Kidney (tissue), 22 donors: ENCODE measurements at places on chromosomes 5 and 9. TPM values are rescaled to one million over a fixed set of nuclear protein-coding genes. Genes with fewer than 3 reads are reported as not detected.

NTNG2 gene
- 2.2 TPM for total RNA-seq

PLAC8L1 gene
- not detected for total RNA-seq

CCL28 gene
- 22.8 TPM for total RNA-seq

DNA sequence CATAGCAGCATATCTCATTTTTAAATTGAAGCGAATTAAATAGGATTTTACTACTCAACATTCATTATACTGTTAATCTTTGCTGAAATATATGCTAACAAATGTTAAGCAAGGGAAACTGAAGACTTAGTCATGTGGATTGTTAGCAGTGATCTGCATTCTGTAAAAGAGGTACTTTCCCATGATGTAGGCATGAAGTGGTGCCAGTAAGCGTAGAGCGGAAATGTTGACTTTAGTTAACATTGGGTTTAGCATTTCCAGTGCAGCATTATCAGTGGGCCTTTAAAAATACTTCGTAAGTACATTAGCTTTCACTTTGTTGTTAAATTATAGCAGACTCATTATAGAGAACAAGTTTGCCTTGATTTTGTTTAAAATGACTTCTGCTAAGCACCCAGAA, 130.3 kb downstream of the CDC42SE2 start:
- DNase-seq, result peak; percentile 60
- H3K4me3 ChIP-seq, result no peak overlapping the region
- H3K27ac ChIP-seq, result peak overlapping the region; percentile 59
- no peaks in the 10 kb centered on the region for H3K27me3 ChIP-seq

DNA sequence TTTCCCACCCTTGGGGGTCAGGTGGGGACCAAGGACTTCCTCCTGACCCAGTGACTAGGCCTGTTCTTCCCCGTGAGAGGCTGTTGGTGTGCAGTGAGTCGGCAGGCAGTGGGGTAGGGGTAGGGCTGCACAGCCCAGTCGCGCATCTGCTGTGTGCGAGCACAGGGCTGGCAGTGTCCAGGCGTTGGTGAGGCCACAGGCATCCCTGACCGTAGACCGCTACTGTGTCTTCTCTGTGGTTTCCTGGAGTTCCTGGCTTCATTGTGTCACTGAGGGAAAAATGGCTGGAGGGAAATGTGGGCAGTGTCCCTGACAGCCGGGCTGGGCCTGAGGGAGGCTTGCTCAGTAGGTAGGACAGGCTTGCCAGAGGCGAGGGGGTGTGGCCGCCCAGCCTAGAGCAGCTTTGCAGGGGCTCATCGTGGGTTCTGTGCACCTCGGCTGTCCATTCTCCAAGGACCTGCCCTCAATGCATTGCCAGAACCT, 95.4 kb downstream of the CACNA1B start:
- no peaks in the 10 kb centered on the region for H3K27me3 ChIP-seq
- no peak overlapping the region for H3K4me3 ChIP-seq
- no peaks in the 10 kb centered on the region for H3K4me1 ChIP-seq
- H3K36me3 ChIP-seq, result no peaks in the 10 kb centered on the region
- no peak for DNase-seq

- no peak overlapping the region for H3K27ac ChIP-seq
- no peak for DNase-seq
- H3K4me3 ChIP-seq, result no peak overlapping the region
- H3K4me1 ChIP-seq, result no peaks in the 10 kb centered on the region
- no peaks in the 10 kb centered on the region for H3K36me3 ChIP-seq
- peaks cover 5% of the 10 kb centered on the region for H3K27me3 ChIP-seq
Observed at GRCh38 chr5:1292139-1292538, 2.7 kb downstream of the TERT start.

GRCh38 chr5:94153736-94154450, 412.5 kb upstream of the POU5F2 start:
- no peaks in the 10 kb centered on the region for H3K4me1 ChIP-seq
- H3K27me3 ChIP-seq, result no peaks in the 10 kb centered on the region
- H3K27ac ChIP-seq, result no peak overlapping the region
- no peak overlapping the region for H3K4me3 ChIP-seq

- H3K36me3 ChIP-seq, result no peaks in the 10 kb centered on the region
- no peak overlapping the region for H3K27ac ChIP-seq
- no peak overlapping the region for H3K4me3 ChIP-seq
- no peaks in the 10 kb centered on the region for H3K4me1 ChIP-seq
- DNase-seq, result no peak
Observed at GRCh38 chr5:171433982-171434676, 14.7 kb downstream of the FGF18 start.

DNA sequence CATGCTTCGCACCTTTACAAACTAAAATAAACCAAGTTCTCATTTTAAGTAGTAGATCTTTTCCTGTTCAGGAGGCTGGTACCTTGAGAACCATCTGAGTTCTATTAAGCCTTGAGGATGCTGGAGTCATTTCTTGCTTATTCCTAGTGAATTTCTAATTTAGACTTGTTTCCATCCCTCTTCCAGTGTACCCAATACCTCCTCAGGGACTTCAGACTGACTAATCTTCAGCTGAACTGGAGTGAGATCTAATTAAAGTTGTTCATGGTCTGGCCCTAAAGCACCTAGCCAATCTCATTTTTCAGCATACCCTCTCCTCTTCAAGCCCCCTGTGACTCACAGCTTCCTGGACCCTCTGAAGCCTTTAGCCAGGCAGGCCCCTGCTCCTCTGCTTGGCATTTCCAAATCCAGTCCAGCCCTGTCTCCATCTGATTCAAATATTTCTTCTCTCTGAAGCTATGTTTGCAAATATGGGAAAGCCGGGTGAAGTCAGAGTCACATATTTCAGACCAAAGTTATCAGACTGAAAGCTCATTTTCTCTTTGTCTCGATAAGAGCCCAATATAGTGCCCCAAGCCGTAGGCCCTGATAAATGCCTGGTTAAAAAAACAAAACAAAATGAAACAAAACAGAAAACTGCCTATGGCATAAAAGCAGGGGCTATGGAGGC, 19.4 kb upstream of the TNFSF15 start:
- no peak for DNase-seq
- H3K4me1 ChIP-seq, result peaks cover 4% of the 10 kb centered on the region
- no peak overlapping the region for H3K27ac ChIP-seq
- H3K36me3 ChIP-seq, result no peaks in the 10 kb centered on the region
- no peak overlapping the region for H3K4me3 ChIP-seq
- no peaks in the 10 kb centered on the region for H3K27me3 ChIP-seq

DNA sequence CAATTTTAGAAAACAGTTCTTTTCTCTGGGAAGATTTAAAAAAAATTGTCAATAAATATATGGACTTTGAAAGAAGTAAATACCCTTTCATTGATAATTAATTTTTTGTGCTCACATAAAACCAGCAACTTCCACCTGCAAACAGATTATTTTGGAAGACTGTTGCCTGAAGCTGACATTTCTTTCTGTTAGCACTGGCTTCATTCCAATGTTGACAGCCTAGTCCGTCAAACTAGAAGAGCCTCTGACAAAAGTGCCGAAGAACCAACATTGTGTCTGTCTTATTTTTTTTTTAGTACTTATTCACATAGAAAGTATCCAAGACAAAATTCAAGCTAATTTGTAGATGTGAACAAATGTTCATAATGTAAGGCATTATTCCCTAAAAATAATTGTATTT, 108.6 kb upstream of the TMEM161B start:
- no peak for DNase-seq
- H3K4me3 ChIP-seq, result no peak overlapping the region
- no peaks in the 10 kb centered on the region for H3K36me3 ChIP-seq
- no peaks in the 10 kb centered on the region for H3K4me1 ChIP-seq
- H3K27ac ChIP-seq, result no peak overlapping the region
- no peaks in the 10 kb centered on the region for H3K27me3 ChIP-seq

- DNase-seq, result no peak
- H3K4me3 ChIP-seq, result no peak overlapping the region
- no peaks in the 10 kb centered on the region for H3K27me3 ChIP-seq
- H3K27ac ChIP-seq, result no peak overlapping the region
Observed at GRCh38 chr5:44887722-44888121, 79.0 kb downstream of the MRPS30 start.

- peaks cover 17% of the 10 kb centered on the region for H3K4me1 ChIP-seq
- no peak for DNase-seq
- H3K27ac ChIP-seq, result peak overlapping the region; percentile 82
Observed at GRCh38 chr9:126720036-126720435, 84.8 kb upstream of the ZBTB43 start.
